Stomach (tissue), 19 donors: ENCODE measurements at places on chromosomes 16 and 17.

DNA sequence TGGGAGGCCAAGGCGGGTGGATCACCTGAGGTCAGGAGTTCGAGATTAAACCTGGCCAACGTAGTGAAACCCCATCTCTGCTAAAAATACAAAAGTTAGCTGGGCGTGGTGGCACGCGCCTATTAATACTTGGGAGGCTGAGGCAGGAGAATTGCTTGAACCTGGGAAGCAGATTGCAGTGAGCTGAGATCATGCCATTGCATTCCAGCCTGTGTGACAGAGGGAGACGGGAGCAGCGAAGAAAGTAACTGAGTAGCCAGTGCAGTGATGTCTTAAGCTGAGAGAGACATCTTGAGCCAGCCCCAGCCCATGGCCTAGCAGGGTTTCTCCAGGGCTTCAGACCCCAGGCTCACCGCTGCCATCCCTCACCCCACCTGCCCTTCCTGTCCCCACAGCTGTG lies 9.8 kb upstream of the SMIM5 start:
- no peak for DNase-seq

GRCh38 chr16:15518381-15519351 lies 84.3 kb downstream of the BMERB1 start:
- DNase-seq: no peak

DNA sequence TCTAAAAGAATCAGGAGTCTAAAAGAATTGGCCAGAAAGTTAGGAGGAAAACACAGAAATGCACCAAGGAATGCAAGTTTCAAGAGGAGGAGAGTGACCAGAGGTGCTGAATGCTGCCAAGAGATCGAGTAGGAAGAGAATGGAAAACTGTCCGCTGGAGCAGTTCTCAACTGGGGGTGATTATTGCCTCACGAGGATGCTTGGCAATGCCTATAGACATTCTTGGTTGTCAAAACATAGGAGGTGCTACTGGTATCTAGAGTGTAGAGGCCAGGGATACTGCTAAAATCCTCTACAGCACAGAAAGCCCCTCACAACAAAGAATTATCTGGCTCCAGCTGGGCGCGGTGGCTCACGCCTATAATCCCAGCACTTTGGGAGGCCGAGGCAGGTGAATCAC lies 82.1 kb upstream of the NOL11 start:
- no peak for DNase-seq

- no peak for DNase-seq
Observed at GRCh38 chr17:45770632-45771270, 13.4 kb upstream of the CRHR1 start.

GRCh38 chr17:80970044-80970761 lies 21.4 kb upstream of the CHMP6 start:
- DNase-seq: peak; percentile 39

DNA sequence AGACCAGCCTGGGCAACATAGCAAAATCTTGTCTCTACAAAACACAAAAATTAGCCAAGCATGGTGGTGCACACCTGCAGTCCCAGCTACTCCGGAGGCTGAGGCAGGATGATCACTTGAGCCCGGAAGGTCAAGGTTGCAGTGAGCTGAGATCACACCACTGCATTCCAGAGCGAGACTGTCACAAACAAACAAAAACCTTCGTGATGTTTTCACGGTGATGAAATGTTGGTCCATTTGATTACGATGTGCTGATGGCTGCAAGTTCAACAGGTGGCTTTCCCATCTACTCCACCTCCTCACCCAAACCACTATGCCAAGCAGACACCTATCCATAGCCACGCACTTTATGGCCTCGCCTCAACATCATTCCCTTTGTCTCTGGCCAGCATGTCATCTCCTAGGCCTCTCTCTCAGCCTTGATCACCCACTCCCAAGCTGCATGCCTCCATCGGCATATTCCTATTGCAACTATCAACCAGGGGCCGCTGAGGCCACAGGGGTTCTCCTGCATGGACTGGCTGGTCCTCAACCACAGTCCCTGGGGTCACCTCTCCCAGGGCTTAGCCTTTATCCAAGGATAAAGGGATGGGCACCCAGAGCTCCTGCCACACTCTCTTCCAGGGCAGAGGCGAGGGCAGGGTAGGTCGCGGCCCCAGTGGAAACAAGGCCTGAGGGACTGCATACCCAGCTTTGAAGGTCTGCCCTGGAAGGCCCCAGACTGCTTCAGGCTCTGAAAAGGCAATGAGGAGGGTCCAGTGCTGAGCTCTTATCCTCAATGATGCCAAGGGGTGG lies 17.1 kb upstream of the ALOX15B start:
- DNase-seq: no peak

DNA sequence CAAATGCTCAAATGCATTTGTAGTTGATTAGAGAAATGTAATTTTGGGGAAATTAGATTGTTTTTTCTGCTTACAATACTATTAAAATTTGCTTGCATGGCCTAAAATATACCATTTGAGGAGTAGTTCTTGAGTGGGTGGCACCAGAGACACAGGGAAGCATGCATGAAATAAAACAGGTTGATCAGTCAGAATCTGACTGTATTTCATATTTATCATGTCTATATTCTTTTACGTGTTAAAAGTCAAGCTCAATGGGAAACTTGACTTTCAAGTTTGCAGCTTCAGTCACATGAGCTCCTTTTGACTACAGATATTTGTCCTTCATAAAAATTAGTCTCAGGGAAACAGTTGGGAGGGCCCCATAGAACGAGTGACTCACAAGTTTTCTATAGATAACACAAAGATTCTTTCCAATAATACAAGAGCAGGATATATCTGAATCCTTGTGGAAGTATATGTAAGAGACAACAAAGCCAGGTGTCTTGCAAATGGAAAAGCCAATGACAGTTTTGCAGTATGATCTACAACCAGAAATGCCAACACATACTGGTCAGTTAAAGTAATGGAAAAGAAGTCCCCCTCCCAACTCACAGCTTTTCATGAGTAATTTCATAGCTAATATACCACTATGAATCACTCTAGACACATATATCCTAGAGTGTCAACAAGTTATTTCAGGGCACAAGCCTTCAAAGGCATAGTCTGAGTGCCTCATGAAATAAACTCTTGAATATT lies 42.2 kb upstream of the CORO6 start:
- no peak for DNase-seq

- no peak for DNase-seq
Observed at GRCh38 chr17:9116861-9117568, 95.7 kb downstream of the NTN1 start.

DNA sequence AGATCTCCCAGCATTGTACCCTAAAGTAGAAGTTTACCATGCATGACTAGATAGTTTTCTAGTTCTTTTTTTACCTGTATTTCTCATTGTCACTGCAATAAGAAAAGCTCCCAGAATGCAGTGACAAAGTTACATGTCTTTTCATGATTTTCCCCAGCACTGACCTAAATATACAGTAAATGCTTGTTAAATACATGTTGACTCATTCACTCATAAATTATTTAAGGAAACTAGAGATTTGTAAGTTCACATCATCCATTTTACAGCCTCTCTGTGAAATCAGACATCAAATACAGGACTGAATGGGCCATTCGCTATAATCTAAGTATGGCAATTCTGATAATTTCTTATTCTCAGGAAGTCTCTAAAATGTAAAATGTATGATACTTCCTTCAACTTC lies 258.9 kb upstream of the AXIN2 start:
- DNase-seq: no peak

DNA sequence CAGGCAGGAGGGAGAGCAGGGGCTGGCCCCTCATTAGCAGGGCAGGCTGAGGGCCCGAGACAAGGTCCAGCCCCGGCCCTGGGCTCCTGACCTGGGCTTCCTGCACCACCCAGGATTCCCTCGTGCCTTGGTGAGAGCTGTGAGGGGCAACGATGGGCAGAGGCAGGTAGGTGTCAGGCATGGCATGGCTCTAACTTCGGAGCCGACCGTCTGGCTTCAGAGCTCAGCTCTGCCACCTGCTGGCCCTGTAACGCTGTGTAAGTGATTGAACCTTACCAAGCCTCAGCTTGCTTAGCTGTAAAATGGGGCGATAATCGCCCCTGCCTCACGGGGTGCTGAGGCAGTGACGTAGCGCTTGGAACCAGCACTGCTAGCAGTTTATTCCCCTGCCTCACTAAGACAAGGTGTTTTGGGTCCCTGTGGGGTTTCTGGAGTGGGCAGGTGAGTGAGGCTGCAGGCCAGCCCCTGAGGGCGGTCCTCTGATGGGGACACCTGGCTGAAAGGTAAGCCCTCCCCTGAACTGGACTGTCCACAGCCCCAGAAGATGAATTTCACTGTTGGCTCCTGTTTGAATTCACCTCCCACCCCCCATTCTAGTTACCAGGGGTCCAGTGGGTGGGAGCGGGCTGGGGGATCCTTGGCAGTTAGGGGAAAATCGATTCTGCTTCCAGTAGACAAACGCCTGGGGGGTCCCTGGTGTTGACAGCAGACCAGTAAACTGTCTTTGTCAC lies 184.8 kb upstream of the GSE1 start:
- DNase-seq: peak; percentile 72

DNA sequence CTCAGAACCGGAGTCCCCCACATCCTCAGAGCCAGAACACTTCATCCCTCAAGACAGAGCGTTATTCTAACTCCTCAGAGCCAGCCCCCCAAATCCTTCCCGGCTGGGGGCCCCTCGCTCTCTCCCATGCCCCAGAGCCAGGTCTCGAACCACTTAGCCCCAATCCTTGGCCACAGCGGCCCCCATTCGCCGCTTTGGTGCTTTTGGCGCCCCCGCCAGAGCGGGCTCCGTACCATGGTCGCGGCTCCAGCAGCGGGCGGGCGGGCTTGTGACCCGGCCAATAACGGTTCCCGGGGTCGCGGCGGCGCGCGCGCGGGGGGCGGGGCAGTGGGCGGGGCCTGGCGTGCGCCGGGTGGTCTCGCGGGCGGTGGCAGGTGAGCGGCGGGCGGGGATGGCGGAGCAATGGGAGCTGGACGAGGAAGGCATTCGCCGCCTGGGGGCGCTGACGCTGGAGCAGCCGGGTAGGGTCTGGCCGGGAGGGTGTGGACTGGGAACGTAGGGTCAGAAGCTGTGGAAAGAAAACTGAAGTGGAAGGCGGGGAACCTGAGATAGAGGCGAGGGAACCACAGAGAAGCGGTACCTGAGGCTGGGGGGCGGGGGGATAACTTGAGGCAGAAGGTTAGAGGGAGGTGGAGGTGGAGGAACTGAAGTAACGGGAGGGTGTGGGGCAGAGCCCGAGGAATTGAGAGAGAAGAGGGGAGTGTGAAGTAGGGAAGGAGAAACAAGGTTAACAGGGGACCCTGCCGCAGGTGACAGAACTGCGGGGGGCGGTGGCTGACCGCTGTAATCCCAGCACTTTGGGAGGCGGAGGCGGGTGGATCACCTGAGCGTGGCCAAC lies at the start of the genes KCTD19 and LRRC36:
Gene KCTD19, minus strand, starts transcription at position 270 of the 838 bp plus-strand sequence. Its CDS starts 34 bp downstream, at position 236.
Gene LRRC36, plus strand, starts transcription at position 344 of the 838 bp plus-strand sequence. Its CDS starts 48 bp downstream, at position 392.
- peak; percentile 91 for DNase-seq

GRCh38 chr17:4806777-4807604 lies at the start of gene PLD2:
PLD2 (plus strand) TSS chr17:4807152; CDS start chr17:4807773, 621 bp downstream.
- DNase-seq: peak; percentile 91

DNA sequence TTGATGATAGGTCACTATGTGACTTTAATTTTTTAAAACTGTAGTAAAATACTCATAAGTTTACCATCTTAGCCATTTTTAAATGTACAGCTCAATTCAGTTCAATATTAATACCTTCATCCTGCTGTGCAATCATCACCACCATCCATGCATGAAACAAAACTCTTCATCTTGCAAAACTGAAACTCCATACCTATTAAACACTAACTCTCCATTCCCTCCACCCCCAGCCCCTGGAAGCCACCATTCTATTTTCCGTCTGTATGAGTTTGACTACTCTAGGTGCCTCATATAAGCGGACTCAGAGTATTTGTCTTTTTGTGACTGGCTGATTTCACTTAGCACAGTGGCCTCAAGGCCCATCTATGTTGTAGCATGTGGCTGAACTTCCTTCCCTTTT lies 9.4 kb upstream of the CNEP1R1 start:
- no peak for DNase-seq

- no peak for DNase-seq
Observed at GRCh38 chr17:56602292-56603130, 9.0 kb downstream of the NOG start.

- no peak for DNase-seq
Observed at GRCh38 chr17:48578616-48579470, 693 bp upstream of the HOXB4 start.

DNA sequence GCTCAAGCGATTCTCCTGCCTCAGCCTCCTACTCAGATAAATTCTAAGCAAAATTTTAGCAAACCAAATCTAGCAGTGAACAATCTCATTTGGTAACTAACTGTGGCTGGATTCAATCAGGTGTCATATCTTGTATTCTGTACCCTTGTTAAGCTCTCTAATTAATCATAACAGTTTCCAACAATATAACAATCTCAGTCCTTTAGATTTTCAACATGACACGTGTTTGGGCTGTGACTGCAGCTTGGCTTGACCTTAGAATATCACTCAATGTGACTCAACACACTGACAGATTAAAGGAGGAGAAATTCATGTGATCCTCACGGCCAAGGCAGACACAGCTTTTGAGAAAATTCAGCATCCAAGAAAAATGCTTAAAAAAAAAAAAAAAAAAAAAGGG lies 133.6 kb downstream of the BANP start:
- no peak for DNase-seq

- no peak for DNase-seq
Observed at GRCh38 chr17:59299400-59300092, 31.9 kb upstream of the YPEL2 start.

- DNase-seq: peak; percentile 44
Observed at GRCh38 chr17:42402117-42402516, 13.9 kb upstream of the STAT3 start.

DNA sequence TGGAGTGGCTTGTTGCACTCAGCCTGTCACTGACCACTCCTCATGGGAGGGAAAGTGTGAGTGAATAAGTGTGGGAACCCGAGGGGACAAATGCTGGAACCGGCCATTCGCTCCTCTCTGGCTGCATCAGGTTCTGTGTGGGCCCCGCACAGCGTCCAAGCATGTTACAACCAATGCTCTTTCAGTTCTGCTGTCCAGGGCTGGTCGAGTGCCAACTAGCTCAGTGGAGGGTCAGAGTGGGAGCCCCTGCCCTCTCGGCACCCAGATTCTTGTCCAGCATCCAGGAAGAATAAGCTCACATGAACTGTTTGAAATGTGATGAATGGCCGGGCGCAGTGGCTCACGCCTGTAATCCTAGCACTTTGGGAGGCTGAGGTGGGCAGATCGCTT lies 48.3 kb upstream of the FBXO47 start:
- no peak for DNase-seq

GRCh38 chr16:19338335-19338734 lies 52.8 kb downstream of the CLEC19A start:
- no peak for DNase-seq

GRCh38 chr17:27506348-27507218 lies 50.3 kb downstream of the KSR1 start:
- no peak for DNase-seq

- no peak for DNase-seq
Observed at GRCh38 chr17:69062860-69063581, 2.3 kb upstream of the ABCA9 start.

DNA sequence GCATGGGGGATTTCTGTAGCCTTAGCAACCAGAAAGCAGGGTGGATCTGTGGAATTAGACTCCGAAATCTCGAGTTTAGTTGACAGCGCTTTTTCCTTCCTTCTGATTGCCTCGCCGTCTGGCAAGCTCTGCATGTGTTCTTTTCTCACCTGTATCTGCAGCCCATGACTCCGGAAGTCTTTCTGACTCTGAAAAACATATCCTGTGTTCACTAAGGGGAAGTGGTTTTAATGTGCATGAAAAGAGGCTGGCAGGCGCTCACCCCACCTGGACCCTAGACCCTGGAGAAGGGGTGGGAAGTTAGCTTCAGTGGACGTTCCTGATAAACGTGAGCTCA lies 158.5 kb downstream of the RPTOR start:
- no peak for DNase-seq
